ENCODE measurements at places on chromosomes 11 and 22. TPM values are rescaled to one million over a fixed set of nuclear protein-coding genes. Genes with fewer than 3 reads are reported as not detected.

GRCh38 chr11:110454609-110455008, 24.9 kb downstream of the FDX1 start:
- no peak for DNase-seq

- no peak for DNase-seq
These were observed 243.9 kb downstream of the ST3GAL4 start for GRCh38 chr11:126599217-126599897.

DNA sequence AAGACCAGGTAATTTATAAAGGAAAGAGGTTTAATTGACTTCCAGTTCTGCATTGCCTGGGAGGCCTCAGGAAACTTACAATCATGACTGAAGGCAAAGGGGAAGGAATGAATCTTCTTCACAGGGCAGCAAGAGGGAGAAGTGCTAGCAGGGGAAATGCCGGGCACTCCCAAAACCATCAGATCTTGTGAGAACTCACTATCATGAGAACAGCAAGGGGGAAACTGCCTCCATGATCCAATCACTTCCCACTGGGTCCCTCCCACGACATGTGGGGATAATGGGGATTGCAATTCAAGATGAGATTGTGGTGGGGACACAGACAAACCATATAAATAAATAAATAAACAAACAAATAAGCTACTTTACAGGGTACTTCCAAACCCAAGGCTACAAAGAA, 28.8 kb upstream of the EXPH5 start:
- no peak for DNase-seq

DNA sequence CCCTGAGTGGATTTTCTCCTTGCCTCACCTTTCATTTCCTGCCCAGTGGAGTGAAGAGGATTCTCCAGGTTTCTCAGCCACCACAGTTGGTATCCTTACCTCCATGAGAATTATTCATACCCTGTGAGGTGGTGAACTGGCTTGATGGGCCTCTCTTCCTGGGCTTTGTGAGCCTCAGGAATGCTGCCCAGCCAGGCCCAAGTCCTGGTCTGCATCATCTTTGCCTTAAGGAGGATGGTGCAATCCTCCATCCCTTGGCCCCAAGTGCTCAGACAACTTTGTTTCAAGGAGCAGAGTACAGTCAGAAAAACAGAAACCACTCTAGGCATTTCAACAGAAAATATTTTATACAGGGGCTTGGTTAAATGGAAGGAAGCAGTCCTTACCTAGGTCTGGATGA, 114.2 kb upstream of the CADM1 start:
- no peak for DNase-seq

DNA sequence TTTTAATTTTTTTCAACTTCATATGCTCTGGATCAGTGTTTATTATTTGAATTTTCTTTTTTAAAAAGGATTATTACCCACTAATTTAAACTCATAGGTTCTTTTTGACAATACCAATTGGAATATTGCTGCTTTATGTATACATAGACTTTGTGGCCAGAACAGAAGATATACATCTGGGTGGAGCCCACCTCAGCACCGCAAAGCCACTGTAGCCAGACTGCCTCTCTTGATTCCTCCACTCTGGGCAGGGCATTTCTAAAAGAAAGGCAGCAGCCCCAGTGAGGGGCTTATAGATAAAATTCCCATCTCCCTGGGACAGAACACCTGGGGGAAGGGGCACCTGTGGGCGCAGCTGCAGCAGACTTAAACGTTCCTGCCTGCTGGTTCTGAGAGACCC, 10.6 kb upstream of the C11orf58 start:
- no peak for DNase-seq

DNA sequence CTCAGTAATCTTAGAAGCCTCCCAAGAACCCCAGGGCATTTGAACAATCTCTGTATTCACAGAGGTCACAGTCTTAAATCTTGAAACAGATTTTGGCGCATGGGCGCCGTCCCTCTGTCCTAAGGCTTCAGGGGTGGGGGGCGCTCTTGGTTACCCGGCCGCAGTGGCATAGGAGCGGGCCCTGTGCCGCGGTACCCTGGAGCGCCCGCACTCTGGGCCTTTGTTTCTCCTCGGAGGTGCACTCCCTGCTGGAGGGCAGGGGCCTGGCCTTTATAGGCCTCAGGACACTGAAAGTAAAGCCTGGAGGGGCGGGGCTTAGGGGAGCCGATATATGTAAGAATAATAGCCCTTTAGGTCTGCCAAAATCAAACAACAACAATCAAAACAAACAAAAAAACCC, 197.3 kb upstream of the FOLH1 start:
- no peak for DNase-seq

GRCh38 chr22:43080616-43081015, 8.6 kb downstream of the TTLL1 start:
- no peak for DNase-seq

DNA sequence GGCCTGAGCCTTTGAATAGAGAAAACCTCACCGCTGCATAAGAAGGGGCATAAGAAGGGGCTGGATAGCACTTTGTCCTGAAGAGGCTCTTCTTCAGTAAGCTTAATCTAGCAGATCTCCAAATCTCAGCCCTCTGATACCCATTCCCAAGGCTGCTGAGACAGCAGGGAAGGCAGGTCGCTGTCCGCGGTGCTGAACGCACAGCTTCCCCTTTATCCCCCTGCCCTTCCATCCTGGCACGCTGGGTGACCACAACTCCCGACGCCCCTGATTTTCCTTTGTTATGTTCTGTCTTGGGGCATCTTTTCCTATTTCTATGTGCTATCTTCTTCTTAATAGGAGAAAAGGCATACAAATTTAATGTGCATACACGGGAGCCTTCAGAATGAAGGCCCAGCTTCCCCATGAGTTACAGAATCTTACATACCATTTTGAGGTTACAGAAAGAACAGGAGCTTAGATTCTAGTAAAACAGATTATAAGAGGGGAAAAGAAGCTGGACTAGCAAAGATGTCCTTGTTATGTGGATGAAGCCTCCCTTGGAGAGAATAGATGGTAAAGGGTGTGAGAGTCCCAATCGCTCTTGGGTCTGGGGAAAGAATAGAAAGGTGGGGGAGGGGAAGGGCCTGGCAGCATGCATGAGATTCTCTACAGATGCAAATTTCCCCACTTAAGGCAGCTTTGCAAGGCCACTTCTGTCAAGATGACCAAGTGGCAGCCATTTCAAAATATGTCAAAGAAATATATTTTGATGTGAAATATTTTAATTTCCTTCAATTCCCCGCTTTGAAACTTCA, 5.7 kb upstream of the SULT4A1 start:
- DNase-seq = no peak

- no peak for DNase-seq
These were observed 160.0 kb downstream of the NTM start for GRCh38 chr11:131530407-131530806.

- DNase-seq = no peak
These were observed 16.2 kb downstream of the CBX7 start for GRCh38 chr22:39136317-39136716.

DNA sequence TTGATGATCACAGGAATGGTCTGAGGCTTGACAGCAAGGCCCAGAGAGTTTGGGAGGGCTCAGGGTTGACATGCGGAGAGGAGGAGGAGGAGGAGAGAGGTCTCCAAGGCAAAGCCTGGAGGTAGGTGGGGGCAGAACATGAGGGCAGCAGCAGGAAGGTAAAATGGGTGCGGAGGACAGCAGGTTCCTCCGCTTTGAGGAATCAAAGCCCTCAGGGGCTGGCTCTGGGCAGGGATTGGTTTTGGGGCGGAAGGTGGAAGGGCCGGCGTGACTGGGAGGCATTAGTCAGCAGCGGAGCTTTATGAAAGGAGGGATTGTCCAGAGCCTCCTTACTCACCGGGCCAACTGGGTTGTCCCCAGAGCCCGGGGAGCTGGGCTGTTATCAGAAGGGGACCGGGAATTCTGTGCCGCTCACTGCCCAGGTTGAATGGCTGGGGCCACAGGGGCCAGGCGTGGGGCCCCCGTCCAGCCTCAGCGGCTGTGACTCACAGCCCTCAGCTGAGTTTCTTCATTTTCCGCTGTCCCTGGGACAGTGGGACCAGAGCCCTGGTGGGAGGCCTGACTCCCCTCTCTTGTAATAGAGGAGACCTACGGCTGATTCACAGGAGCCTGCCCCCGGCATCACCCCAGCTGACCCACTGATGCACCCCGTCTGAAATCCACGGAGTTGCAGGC, 36.2 kb downstream of the LIF start:
- DNase-seq = no peak

DNA sequence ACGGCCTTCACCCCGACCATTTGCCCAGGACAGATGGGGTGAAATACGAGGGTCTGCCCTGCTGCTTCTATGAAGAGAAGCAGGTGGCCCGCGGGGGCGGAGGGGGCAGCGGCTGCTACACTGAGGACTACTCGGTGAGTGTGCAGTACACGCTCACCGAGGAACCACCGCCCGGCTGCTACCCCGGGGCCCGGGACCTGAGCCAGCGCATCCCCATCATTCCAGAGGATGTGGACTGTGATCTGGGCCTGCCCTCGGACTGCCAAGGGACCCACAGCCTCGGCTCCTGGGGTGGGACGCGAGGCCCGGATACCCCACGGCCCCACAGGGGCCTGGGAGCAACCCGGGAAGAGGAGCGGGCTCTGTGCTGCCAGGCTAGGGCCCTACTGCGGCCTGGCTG, 11.2 kb downstream of the C22orf31 start:
- no peak for DNase-seq

DNA sequence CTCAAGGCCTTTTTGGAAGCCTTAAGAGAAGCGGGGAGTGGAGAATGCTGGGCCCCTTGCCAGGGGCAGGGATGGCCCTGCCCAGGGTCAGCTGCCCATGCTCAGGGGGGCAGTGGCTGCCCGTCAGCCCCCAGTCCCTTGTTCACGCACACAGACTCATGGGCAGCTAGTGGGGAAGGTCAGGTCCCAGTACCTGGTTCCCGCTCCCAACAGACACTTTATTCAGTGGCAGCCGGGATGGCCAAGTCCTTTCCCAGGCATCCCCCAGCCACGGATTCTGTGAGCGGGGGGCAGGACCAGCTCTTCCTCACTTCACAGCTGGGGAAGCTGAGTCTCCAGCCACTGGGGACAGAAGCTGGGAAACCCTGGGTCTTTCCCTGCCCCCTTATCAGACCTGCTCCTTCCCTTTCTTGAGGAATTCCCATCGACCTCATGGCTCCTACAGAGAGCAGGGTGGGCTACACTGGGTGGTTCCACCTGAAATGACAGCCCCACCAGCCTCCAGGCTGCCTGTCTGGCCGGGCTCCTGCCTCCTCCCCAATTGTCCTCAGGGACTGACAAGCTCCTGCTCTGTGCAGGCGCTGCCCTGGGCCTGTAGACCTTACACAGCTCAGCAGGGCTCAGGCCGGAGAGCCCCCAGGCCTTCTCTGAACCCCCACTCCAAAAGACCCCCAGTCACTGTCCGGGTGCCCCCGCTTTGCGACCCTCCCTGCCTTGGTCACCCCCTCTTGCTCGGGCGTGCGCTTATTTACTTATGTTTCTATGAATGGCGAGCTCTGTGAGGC, 61.0 kb upstream of the FGF3 start:
- DNase-seq = no peak

- DNase-seq = no peak
These were observed 1.1 kb upstream of the CEND1 start for GRCh38 chr11:790721-791564.

DNA sequence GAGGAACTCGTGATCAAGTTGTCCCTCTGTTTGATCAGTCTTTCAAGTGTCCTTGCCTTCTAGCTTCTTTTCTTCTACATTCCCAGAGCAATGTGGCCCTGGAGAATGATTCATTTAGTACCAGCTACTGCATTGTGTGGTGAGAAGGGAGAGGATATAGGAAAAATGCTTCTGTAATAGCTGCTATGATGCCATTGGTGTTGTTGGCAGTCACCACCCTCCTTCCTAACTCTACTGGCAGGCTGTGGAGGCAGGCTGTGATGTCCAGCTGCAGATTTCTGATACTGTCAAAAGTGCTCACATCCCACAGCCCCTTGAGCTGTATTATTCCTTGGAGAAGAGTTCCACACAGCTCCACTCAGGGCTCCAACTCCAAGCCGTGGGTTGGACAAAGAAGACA, 52.8 kb downstream of the ENDOD1 start:
- DNase-seq = no peak

- DNase-seq = peak; percentile 33
These were observed 70.6 kb upstream of the EP300 start for GRCh38 chr22:41021613-41022454.

GRCh38 chr11:133386262-133386661, 146.0 kb downstream of the OPCML start:
- no peak for DNase-seq

DNA sequence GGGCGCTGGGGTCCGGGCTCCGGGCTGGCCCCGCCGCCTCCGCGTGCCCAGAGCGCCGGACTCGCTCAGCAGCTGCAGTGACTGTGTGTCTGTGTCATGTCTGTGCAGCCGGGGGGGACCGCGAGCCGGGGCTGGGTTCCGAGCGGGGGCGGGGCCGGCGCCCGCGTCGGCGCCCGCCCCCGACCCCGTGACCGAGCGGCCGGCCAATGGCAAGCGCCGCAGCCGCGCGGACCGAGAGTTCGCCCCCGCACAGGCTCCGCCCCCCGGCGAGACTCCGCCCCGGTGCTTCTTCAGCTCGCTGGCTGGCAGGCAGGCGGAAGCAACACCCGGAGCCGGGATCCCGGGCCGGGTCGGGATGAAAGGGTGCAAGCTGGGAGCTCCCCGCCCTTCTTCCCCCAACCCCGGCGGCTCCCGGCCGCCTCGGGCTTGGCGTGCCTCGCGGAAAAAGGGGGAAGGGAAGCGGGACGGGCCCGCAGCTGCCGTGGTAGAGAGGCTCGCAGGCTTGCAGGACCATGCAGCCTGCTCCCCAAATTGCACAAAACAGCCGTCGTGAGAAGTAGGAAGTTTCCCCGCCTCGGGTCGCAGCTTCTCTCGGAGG, 750 bp upstream of the LARGE1 start:
- peak; percentile 79 for DNase-seq

- DNase-seq = no peak
These were observed 6.0 kb downstream of the SCARF2 start for GRCh38 chr22:20431511-20432192.

GRCh38 chr11:27153136-27153535, 112.5 kb downstream of the BBOX1 start:
- no peak for DNase-seq

DNA sequence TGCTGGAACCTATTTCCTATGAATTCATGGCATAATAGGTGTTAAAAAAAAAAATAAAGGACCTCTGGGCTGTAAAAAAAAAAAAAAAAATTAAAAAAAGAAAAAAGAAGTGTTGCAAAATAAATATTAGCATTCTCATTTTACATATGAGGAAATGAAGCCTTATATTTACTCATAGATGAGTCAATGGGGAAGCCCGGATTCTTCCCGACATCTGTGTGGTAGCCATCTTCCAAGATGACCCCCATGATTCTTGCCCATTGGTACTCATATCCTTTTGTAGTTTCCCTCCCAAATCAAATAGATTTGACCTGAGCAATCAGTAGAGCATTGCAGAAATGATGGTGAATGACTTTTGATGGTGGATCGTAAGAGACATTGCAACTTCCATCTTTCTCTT, 3.0 kb upstream of the SWAP70 start:
- no peak for DNase-seq

NPAS4 gene
- not detected for total RNA-seq

EIF1AD gene
- 81.2 TPM for total RNA-seq

TCN2 gene
- 0.28 TPM for total RNA-seq

RPS6KA4 gene
- total RNA-seq = 38.0 TPM

CASP1 gene
- 36.2 TPM for total RNA-seq

TTC36 gene
- 0.44 TPM for total RNA-seq

All from CD8-positive, alpha-beta memory T cell (primary cell).